ENCODE measurements at places on chromosomes 16 and 17.

GRCh38 chr17:67349420-67349819, 17.0 kb downstream of the PSMD12 start:
- no peak for DNase-seq

DNA sequence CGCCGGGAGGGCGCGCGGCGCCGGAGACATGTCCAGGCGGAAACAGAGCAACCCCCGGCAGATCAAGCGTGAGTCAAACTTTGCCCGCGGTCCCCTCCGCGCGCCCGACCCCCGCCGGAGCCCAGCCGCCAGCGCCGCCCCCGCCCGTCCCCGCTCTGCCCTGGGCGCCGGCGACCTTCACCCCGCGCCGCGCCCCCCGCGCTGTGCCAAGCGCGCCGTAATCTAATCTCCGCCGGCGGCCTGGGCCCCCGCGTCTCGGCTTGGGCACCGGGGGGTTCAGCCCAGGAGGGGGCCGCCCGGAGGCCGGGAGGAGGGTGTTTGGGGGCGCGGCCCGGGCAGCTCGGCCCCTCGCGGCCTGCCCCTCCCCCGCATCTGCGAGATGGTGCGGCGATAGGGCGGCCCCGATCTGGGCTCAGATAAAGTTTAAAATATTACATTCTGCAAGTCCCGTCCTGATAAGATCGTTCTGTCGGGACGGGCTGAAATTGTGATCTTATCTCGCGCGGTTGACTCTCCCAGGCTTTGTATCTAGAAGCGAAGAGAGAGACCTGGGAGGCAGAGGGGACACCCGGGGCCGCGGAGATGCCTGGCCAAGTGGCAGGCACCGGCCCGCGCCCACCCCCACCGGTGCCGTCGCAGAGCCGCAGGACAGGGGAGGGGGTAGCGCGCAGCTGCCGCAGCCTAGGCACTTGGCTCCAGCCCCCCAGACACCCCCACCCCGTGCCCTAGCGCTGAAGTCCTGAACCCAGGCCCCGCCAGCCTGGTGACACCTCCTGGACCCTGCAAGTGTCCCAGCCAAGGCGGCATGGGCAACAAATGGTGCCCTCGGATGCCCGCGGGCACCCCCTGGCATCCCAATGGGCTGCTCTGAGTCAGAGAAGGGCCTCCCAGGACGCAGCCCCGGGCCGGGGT, 787 bp downstream of the ZFPM1 start:
- peak; percentile 45 for DNase-seq

DNA sequence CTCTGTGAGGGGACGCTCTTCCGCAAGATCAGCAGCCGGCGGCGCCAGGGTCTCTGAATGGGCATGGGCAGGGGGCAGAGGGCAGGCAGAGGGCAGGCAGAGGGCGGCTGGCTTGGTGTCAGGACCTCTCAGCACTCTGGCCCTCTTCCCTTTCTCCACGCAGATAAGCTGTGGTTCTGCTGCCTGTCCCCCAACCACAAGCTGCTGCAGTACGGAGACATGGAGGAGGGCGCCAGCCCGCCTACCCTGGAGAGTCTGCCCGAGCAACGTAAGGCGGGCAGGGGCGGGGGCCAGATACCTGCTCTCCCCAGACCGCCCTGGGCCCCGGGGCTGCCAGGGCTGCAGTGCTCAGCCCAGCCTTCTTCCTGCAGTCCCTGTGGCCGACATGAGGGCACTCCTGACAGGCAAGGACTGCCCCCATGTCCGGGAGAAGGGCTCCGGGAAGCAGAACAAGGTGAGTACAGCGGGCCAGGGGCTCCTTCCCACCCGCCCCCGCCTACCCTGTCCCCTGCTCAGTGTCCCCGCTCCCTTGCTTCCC, 4.1 kb downstream of the ELMO3 start:
- no peak for DNase-seq

- DNase-seq, result no peak
These were observed 15.6 kb downstream of the SCGB1C2 start for GRCh38 chr17:152860-153420.

GRCh38 chr16:31143011-31143693, 6.7 kb downstream of the PRSS36 start:
- DNase-seq, result no peak

GRCh38 chr17:17499402-17500145, 3.4 kb upstream of the RASD1 start:
- no peak for DNase-seq

DNA sequence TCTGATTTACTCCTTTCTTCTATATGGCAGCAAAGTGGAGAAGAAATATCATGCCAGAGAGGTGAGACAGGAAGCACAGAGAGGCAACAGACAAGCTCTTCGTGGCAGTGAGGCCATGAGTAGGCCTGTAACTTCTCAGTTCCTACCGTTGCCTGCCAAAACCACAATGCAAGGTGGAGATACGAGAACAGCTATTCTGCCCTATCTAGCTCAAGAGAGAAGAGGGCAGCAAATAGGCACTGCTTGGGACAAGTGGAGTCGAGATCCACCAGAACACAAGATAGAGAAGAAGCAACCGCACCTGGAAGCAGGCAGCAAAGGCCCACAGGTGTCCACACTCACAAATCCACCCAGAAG, 24.8 kb downstream of the RANBP10 start:
- no peak for DNase-seq

GRCh38 chr17:81868674-81869220, 2.4 kb downstream of the ARHGDIA start:
- DNase-seq, result no peak

DNA sequence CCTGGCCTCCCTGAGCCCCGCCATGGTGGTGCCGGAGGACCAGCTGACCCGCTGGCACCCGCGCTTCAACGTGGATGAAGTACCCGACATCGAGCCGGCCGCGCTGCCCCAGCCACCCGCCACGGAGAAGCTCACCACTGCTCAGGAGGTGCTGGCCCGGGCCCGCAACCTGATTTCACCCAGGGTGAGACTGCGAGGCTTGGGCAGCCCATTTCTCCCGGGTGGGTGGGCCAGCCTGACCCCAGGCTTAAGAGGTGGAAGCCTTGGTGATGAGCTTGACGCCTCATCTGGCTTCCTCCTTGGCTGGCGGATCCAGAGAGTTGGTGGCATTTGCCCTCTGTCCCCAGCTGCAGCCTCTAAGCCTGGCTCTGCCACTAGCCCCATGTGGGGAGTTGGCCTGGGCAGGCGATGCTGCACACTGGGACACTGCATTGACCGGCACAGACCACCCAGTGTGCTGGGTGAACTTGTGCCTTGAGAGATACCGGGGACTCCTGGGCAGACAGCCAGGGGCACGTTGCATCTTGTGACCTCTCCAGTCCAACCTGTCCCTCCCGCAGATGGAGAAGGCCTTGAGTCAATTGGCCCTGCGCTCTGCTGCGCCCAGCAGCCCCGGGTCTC, 3.0 kb downstream of the CDT1 start:
- no peak for DNase-seq

GRCh38 chr16:24645739-24646645, 83.5 kb upstream of the TNRC6A start:
- DNase-seq, result no peak

GRCh38 chr17:81364278-81365147, 30.7 kb upstream of the BAHCC1 start:
- no peak for DNase-seq

GRCh38 chr17:71821511-71821910, 299.3 kb upstream of the SOX9 start:
- no peak for DNase-seq

- no peak for DNase-seq
These were observed 18.9 kb upstream of the GOSR2 start for GRCh38 chr17:46903762-46904672.

DNA sequence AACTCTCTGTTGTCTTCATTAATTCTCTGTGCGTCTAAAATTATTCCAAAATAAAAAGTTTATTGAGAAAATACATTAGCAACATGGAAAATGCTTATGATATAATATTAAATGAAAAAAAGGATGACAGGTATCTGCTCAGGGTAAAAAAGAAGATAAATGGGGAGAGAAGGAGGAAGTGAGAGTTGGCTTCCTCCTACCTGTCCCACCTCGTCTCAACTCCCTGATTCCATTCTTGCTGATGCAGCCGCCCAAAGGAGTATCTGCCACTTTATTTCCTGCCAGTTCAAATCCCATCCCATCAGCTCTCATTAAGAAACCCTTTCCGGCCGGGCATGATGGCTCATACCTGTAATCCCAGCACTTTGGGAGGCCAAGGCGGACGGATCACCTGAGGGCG, 72.5 kb upstream of the ALOX12 start:
- no peak for DNase-seq

GRCh38 chr17:8081876-8082275, 5.6 kb downstream of the ALOX12B start:
- DNase-seq, result no peak

DNA sequence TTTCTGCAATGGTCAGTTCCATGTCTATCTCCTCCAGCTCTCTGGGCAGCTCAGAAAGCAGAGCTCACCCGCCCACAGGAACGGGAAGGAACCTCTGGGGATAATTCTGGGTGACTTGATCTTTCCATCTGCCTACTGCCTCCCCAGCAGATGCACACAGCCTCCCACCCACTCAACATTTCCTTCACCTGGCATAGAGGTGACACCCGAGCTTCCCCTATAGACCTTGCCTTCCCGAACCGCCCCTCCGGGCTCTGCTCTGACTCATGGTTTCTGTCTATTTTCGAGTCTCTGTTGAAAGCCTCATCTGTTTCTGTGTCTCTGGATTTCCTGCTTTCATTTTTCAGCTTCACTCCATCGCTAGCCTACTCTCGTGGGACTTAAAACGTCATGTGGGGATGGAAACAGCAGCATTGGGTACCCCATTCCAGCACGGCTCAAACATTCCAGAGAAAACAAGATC, 11.4 kb downstream of the GGA3 start:
- peak; percentile 59 for DNase-seq

DNA sequence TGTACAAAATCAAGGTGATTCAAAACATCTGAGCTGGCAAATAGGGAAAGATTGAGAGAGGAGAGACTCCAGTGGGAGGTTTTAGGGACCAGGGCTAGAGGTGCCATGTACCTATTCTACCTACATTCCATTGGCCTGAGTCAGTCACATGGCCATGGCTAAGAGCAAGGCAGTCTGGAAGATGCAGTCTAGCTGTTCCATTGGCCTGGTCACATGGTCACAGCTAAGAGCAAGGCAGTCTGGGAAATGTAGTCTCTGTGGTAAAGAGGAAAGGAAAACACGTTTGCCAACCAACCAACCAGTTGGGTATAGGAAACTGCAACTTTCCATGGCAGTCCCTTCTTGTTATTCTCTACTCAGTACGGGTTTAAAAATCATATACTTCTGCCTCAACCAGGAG, 369.1 kb downstream of the XYLT1 start:
- DNase-seq, result no peak

DNA sequence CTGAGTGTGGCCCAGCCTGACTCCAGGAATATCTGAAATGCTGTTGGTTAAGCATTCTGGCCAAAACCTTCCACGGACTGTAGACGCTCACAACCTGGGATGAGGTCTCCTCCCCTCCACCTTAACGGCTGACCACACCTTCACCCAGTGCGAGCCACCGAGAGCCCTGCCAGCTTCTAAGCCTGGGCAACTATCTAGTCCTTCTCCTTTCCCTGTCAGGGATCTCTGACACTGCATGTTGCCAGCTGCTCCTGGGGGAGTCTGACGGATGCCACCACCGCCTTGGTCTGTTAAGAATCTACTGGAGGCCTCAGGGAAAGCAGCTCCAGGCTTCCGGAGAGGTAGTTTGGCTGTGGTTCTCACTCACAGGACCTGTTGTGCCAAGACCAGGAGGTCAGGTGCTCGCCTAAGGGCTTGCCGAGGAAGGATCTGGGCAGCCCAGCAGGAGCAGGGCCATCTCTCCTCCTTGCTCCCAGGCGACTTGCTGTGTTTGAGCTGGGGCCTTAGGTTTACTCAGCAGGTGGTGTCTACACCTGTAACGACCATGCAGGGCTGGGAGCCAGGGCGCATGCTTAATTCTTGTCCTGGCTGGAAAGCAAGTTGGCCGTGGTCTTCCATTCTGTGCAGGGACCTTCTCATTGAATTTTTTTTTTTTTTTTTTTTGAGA, 111.8 kb downstream of the NTN1 start:
- no peak for DNase-seq

GRCh38 chr17:32955155-32955554, 27.2 kb downstream of the TMEM98 start:
- DNase-seq, result no peak

- peak; percentile 61 for DNase-seq
These were observed 32.7 kb upstream of the LITAF start for GRCh38 chr16:11619327-11619851.

- DNase-seq, result peak; percentile 8
These were observed 58.7 kb downstream of the EFCAB5 start for GRCh38 chr17:30000001-30000754.

- no peak for DNase-seq
These were observed 84.8 kb downstream of the MAP2K6 start for GRCh38 chr17:69499318-69499717.

- no peak for DNase-seq
These were observed 29.8 kb downstream of the GPATCH8 start for GRCh38 chr17:44473367-44473766.

DNA sequence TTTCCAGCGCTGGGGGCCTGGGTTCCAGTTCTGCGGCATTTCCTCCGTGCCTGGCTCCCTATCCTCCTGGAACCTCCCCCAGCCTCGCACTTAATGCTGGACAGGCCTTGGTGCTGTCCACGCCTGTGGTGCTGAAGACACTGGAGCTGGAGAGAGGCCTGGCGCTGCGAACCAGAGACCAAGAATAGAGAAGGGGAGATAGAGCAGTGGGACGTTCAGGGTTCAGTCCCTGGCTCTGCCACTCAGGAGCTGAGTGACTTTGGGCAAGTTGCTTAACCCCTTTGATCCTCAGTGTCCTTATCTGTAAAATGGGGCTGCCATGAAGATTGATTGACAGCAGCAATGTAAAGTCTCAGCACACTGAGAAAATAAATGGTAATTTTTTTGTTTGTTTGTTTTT, 11.9 kb downstream of the SBK1 start:
- no peak for DNase-seq

- DNase-seq, result no peak
These were observed 19.7 kb downstream of the MEAK7 start for GRCh38 chr16:84484579-84485254.

DNA sequence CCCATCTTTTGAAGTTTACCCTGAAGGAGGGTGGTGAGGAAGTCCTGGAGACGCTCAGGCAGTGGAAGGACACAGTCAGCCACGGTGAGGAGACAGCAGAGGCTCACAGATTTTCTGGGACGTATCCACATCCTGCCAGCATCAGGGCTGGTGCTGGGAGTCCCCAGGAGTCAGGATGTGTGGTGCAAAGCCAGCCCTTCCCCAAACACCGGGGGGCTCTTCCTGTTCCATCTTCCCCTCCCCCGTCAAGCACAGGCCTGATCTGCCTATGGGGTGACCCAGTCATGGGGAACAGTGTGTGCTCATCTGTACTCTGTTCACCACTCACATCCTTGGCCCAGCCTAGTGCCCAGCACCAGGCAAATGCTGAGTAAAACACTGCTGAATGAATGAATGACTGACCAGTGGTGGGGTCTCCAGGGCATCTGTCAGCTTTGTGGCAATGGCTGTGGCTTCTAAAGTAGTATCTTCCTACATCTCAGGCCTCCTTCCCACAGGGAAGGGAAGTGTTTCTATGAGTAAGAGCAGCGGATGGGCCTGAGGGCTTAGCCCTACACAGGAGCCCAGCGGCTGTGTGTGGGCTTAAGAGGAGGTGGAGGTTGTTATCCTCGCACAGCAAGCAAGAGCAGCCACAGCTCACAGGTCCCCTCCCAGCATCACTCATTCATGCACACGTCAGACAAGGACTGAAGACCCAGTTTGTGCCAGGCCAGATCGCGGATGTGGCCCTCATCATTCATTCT, 23.3 kb downstream of the NOS2 start:
- no peak for DNase-seq

- no peak for DNase-seq
These were observed 13.6 kb downstream of the OR1D5 start for GRCh38 chr17:3049705-3050295.

GRCh38 chr16:22092143-22092933, at the start of gene VWA3A:
TSS of gene VWA3A (plus strand) at chr16:22092541. CDS start at chr16:22092638, 97 bp downstream.
- DNase-seq, result no peak
